ENCODE measurements at places on chromosomes 2 and 18.

DNA sequence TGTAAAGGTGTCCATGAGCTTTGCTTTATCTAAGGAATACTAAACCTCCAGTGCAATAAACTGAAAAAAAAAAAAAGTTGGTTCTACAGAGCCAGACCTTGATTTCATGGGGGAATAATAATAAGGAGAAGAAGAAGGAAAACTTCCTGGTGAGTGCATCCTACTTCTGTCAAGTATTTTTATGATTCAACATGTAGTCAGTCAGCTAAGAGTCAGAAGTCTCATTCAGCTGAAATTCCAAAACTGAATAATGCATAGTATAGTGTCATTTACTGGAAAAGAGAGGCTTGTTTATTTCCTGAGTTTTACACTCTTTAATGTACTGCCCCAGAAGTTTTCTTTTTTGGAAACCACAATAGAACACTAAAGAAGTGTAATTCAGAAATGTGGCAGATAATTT is 77.8 kb upstream of the TACR1 start:
- no peak for DNase-seq

DNA sequence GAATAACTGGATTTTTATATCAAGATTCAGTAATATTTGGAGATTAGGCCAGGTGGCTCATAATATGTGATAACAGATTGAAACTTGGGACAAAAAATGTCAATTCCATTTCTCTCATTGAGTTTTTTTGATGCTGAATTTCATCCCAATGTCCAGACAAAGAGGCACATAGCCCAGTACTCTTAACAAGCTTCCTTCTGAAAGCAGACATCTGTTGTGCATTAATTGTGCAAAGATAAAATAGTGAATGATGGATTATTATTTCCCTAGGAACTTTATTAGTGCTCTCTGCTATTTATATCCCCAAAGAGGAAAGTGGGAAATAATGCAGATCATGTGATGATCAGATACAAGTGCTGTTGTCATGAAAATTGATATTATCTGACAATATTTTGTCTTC is 234.1 kb downstream of the CCDC102B start:
- DNase-seq, result no peak

DNA sequence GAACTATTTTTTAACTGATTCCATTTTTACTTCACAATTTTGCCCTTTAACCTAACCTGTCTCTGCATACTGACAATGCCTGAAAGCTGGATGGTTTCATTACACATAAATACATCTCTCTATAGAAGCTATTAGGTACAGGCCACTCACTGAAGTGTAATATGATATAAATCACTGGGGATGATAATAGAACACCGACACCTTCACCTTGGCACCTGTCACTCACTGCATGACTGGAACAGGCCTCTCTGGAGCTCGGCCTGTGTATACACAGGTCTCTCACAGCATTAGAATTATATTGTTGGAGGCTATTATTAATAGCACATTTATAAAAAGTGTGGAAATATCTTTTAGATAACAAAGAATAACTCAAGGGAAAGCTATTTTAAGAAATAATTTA is 138.2 kb downstream of the TMEM131 start:
- DNase-seq, result no peak

- peak; percentile 85 for DNase-seq
Observed at GRCh38 chr2:37414470-37414949, 70.1 kb downstream of the QPCT start.

GRCh38 chr18:12721495-12722275 is 18.8 kb downstream of the PSMG2 start:
- DNase-seq, result no peak

GRCh38 chr18:33817096-33817495 is 239.1 kb downstream of the ASXL3 start:
- DNase-seq, result no peak

DNA sequence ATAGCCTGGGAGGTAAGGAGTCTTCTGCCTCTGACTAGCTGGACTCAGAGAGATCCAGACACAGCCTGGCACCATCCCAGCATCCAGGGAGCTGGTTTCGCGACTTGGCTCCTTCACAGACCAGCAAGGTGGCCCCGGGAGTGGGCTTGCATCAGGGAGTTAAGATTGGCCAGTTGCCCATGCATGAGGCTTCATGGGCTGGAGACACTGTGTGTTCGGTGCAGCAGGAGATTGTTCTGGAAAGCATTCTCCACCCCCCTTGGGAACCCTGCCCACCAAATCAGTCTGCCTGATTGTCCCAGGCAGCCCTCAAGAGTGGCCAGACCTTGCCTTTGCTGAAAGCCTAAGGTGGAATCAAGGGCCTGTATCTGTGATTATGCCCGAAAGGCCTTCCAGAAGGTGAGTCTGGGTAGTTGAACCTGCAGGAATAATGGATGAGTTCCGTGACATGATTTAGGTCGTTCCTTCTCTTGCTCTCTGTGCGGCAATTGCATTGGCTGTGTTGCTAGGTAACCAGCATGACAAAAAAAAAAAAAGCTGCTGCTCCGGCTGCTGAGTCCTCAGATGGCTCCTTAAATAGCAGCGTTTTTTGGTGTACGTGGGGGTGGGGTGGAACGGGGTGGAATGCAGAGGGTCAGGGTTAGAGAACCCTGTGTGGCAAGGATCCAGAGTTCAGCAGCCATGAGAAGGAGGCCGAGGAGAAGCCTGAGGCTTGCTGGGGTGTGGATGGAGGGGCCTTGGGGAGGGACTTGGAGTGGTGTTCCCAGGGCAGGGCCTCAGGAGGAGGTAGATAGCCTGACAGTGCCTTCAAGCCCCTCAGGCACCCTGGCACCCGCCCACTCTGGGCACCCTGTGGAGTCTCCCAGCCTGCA is 93.0 kb upstream of the MCFD2 start:
- peak; percentile 84 for DNase-seq

GRCh38 chr2:219183151-219183772 is 5.2 kb downstream of the RETREG2 start:
- DNase-seq, result no peak

GRCh38 chr2:237590272-237591140 is at the start of gene RAB17:
TSS of gene RAB17 (minus strand) at chr2:237590734. CDS start at chr2:237586154, 4,580 bp downstream.
- DNase-seq, result no peak

GRCh38 chr18:48599391-48599790 is 60.6 kb downstream of the CTIF start:
- DNase-seq, result no peak

DNA sequence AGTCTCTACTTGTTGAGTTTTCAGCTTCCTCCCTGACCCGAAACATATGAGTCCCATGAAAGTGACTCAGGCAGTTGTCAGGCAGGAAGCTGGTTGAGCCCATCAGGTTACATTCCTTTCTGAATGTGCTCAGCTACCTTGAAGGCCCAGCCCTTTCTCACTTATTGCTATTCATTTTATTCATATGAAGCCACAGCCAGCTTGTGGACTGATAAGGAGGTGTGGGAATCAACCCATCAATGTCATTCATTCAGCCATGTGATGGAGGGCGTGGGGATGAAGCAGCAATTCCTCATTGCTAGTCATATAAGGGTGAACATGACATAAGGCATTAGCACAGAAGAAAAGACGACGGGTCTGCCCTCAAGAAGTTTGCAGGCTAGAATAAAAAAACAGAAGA is 5.3 kb upstream of the VPS4B start:
- no peak for DNase-seq

- peak; percentile 85 for DNase-seq
Observed at GRCh38 chr2:140454717-140455116, 1674.5 kb upstream of the NXPH2 start.

DNA sequence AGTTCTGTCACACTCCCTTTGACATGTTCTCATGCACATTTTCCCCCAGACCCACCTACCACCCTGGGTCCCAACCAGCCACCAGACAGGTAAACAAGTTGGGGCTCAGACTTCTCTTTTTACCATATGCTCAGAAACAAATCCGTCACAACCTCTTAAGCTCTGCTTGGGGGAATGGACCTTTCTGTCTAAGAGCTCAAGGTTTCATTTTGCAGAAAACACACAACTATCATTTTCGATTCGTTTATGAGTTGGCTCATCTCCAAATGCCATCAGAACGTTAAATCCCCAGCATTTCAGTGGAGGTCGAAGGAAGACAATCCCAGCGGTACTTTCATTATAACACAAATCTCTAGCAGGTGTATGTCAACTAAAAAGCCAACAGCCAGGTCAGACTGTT is 30.6 kb upstream of the NCK2 start:
- DNase-seq, result no peak

- peak; percentile 49 for DNase-seq
Observed at GRCh38 chr2:190867212-190867611, 13.4 kb upstream of the GLS start.

DNA sequence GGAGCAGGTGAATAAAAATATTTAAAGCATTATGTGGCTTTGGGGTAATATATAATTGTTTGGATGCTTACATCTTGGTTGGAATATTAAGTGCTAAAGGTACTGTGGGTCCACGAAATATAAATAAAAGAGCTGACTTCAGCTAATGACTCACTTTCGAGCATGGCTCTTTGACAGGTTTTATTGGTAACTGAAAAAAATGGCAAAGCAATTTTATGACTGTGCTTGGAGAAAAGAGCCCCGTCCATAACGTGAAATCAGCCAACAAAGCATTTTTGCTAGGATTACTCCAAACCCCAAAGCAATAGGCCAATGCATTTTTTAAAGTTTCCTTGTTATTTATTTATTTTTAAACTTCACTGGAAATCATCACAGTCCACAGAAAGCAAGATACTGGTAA is 397.2 kb upstream of the CDH19 start:
- no peak for DNase-seq

DNA sequence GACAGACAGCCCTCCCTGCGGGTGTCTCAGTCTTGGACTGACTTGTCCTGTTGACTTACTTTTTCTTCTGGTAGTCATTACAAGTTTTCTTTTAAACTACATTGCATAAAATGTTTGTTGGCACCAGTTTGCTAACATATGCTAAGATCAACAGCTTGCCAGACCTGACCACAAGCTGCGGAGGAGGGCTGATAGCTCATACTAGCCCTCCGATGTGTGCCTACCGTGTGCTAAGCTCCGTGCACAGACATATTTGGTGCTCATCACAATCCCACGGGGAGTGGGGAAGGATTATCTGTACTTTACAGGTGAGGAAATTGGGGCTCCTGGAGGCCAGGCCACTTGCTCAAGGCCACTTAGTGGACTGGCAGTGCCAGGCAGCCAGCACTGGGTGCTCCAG is 72.8 kb upstream of the YPEL5 start:
- no peak for DNase-seq

GRCh38 chr2:138244501-138244925 is 257.1 kb upstream of the SPOPL start:
- peak; percentile 24 for DNase-seq

GRCh38 chr18:74876630-74877243 is 279.1 kb downstream of the ZNF407 start:
- no peak for DNase-seq

- DNase-seq, result no peak
Observed at GRCh38 chr2:144711630-144712549, 192.0 kb upstream of the ZEB2 start.
